ENCODE measurements at places on chromosomes 5 and 9. TPM values are rescaled to one million over a fixed set of nuclear protein-coding genes. Genes with fewer than 3 reads are reported as not detected.

CNTLN gene
- 2.0 TPM for total RNA-seq

CCDC171 gene
- 3.2 TPM for total RNA-seq

ELL2 gene
- 28.7 TPM for total RNA-seq

SPATA6L gene
- total RNA-seq, result 6.3 TPM

ANKRD18B gene
- not detected for total RNA-seq

HCN1 gene
- 0.06 TPM for total RNA-seq

PLPP1 gene
- total RNA-seq, result 69.7 TPM

BARHL1 gene
- total RNA-seq, result not detected

PTPN3 gene
- total RNA-seq, result 29.4 TPM

DDX4 gene
- total RNA-seq, result not detected

IRX1 gene
- total RNA-seq, result not detected

SLC6A3 gene
- total RNA-seq, result not detected

MEGF10 gene
- total RNA-seq, result 0.49 TPM

TLR4 gene
- total RNA-seq, result 12.8 TPM

ITGA1 gene
- total RNA-seq, result 47.0 TPM

PCDHGA2 gene
- 0.31 TPM for total RNA-seq

PCSK5 gene
- total RNA-seq, result 56.5 TPM

MCTP1 gene
- total RNA-seq, result 4.6 TPM

PCDHB11 gene
- 1.4 TPM for total RNA-seq

IFNA2 gene
- total RNA-seq, result not detected

INVS gene
- 10.7 TPM for total RNA-seq

AK8 gene
- total RNA-seq, result 0.67 TPM

DMRTA1 gene
- 0.64 TPM for total RNA-seq

GRXCR2 gene
- total RNA-seq, result not detected

SV2C gene
- 0.36 TPM for total RNA-seq

PDZD2 gene
- total RNA-seq, result 1.6 TPM

SH3PXD2B gene
- 11.1 TPM for total RNA-seq
